ENCODE measurements at places on chromosomes 6 and 20. TPM values are rescaled to one million over a fixed set of nuclear protein-coding genes. Genes with fewer than 3 reads are reported as not detected.

The EPHA7 gene
- 8.7 TPM for total RNA-seq

The CRISP2 gene
- total RNA-seq = 22.7 TPM

- H3K36me3 ChIP-seq = no peaks in the 10 kb centered on the region
- peak overlapping the region; percentile 36 for H3K27ac ChIP-seq
- no peaks in the 10 kb centered on the region for H3K27me3 ChIP-seq
- DNase-seq = peak; percentile 57
- peaks cover 4% of the 10 kb centered on the region for H3K4me1 ChIP-seq
- no peak overlapping the region for H3K4me3 ChIP-seq
Observed at GRCh38 chr6:44661221-44662008, 273.9 kb downstream of the CDC5L start.

The COL9A1 gene
- total RNA-seq = 9.4 TPM

DNA sequence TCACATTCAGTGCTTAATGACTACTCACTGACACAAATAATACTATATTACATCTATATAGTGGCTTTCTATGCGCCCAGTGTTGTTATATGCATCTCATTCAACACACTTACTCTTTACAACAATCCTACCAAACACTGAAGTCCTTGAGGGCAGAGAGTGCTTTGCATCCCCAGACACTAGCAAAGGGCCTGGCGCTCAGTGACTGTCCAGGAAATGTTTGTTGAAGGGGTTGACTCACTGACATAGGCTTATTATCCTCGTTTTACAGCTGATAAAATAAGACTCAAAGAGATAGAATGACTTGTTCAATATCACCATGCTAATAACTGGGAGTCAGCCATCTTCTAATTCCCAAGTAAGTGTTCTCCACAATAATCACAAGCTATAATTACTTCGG, 163.3 kb downstream of the ARHGAP18 start:
- H3K4me3 ChIP-seq = no peak overlapping the region
- H3K27ac ChIP-seq = no peak overlapping the region
- no peaks in the 10 kb centered on the region for H3K36me3 ChIP-seq
- no peaks in the 10 kb centered on the region for H3K4me1 ChIP-seq

The ENPP3 gene
- total RNA-seq = 2.2 TPM

The SCUBE3 gene
- total RNA-seq = 2.0 TPM

GRCh38 chr6:33161354-33162331, 30.6 kb downstream of the COL11A2 start:
- H3K36me3 ChIP-seq = no peaks in the 10 kb centered on the region
- H3K4me1 ChIP-seq = no peaks in the 10 kb centered on the region
- H3K27me3 ChIP-seq = no peaks in the 10 kb centered on the region
- peak; percentile 46 for DNase-seq

The SLC22A7 gene
- total RNA-seq = not detected

DNA sequence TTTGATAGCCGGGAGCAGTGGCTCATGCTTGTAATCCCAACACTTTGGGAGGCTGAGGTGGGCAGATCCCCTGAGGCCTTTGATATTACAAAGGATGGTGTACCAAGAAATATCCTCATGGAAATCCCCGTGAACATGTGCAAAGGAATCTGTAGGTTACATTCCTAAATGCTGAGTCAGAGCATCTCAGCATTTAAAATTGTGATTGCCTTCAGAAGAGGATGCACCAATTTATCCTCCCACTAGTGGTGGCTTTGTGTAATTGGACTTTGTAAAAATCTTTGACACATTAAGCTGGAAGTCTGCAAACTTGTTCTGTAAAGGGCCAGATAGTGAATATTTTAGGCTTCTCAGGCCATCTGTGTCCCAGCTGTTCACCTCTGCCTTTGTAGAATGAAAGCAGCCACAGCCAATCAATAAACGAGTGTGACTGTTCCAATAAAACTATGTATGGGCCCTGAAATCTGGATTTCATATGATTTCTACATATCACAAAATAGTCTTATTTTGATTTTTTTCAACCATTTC, 11.8 kb downstream of the TMEM14B start:
- no peaks in the 10 kb centered on the region for H3K4me1 ChIP-seq
- no peaks in the 10 kb centered on the region for H3K36me3 ChIP-seq
- H3K27me3 ChIP-seq = no peaks in the 10 kb centered on the region
- H3K27ac ChIP-seq = no peak overlapping the region

- DNase-seq = no peak
- H3K36me3 ChIP-seq = no peaks in the 10 kb centered on the region
- no peak overlapping the region for H3K27ac ChIP-seq
- H3K27me3 ChIP-seq = no peaks in the 10 kb centered on the region
- H3K4me1 ChIP-seq = no peaks in the 10 kb centered on the region
- no peak overlapping the region for H3K4me3 ChIP-seq
Observed at GRCh38 chr6:42522942-42523814, 40.7 kb upstream of the UBR2 start.

- no peak within 1 kb of the TSS for H3K4me3 ChIP-seq
- peak within 1 kb of the TSS; percentile 4 for H3K27ac ChIP-seq
- no peaks in the 10 kb centered on the region for H3K4me1 ChIP-seq
Observed at GRCh38 chr6:33073431-33073871, at the start of gene HLA-DPA1. TSS of gene HLA-DPA1 (minus strand) at chr6:33073649.

The PGBD1 gene
- 4.2 TPM for total RNA-seq

The C20orf141 gene
- 4.4 TPM for total RNA-seq

DNA sequence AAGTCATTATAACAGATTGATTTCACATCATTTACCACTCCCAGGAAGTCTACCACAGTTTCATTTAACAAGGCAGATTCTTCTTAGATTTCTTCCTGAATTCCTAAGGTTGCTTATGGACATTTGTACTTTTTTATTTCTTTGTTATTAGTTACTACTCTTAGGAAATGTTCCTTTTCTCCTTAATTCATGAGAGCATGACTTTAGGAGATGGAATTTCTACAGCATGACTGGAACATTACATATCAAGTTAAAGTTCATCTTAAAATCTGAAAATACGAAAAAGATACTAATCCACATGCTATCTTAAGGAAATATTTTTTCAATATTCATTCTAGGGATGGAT, 22.3 kb downstream of the CNKSR3 start:
- no peaks in the 10 kb centered on the region for H3K27me3 ChIP-seq
- no peak overlapping the region for H3K4me3 ChIP-seq
- DNase-seq = no peak
- no peak overlapping the region for H3K27ac ChIP-seq
- H3K4me1 ChIP-seq = peaks cover 6% of the 10 kb centered on the region

The MLN gene
- not detected for total RNA-seq

DNA sequence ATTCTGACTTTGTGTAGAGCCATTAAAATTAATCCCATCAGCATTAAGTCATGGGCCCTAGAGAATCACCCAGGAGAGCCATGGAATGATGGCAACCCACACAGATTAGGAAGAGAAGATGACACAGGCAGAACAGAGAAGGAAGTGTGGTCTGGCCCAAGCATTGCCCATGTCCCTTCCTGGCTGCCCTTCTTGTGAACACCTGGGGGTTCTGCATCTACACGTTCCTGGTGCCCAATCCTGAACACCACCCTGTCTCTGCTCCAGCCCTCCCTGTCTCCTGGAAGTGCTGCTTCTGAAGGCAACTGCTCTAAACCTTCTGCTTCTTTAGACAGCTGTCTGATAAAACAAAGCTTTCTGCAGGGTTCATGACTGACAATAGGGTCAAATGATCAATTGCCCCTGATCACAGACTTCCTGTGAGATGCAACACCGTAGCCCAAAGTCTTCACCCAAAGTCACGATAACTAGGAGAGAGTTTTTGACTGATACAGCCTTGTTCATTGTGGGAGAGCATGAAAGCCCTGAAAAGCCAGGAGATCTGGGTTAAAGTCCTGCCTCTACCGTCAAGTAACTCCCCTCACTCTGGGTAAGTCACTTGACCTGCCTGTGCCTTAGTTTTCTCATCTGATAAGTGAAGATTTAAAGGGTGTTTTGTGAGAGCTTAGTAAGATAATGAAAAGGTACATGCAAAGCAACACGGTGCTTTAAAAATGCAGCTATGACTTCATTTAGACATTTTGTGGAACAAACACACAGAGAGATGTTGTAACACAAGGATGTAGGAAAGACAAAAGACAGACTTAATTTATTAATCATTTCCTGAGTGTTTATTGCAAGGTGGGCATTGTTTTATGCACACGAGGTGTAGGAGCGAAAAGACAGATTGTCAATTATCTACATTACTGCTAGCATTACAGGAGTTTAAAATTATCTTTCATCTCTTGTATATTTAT, 291.2 kb upstream of the STXBP5 start:
- H3K4me1 ChIP-seq = no peaks in the 10 kb centered on the region
- H3K27me3 ChIP-seq = no peaks in the 10 kb centered on the region
- no peak overlapping the region for H3K4me3 ChIP-seq
- H3K27ac ChIP-seq = no peak overlapping the region
- H3K36me3 ChIP-seq = no peaks in the 10 kb centered on the region

GRCh38 chr6:41428336-41428995, 93.1 kb downstream of the NCR2 start:
- H3K4me3 ChIP-seq = peak overlapping the region; percentile 43
- peak overlapping the region; percentile 86 for H3K27ac ChIP-seq
- peaks cover 8% of the 10 kb centered on the region for H3K4me1 ChIP-seq
- H3K27me3 ChIP-seq = no peaks in the 10 kb centered on the region
- no peaks in the 10 kb centered on the region for H3K36me3 ChIP-seq

DNA sequence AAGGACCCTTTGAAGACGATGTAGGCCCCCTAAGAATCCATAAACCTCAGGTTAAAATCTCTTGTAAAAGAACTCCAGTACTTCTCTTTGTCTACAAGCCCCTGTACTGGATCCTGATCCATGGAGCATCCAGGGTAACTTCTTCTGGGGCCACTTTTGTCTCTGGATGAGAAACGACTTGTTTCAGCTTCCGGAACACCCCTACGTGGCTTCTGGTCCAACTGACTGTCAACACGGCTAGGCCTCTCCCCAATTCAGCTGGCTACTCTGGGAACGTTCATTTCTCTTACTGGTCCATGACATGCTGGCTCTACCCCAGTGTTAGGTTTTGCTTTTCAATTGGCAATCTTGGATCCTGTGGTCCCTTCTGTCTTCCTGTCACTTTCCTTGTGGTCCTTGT, 198.0 kb downstream of the BACH2 start:
- H3K27me3 ChIP-seq = no peaks in the 10 kb centered on the region
- no peak for DNase-seq
- H3K27ac ChIP-seq = peak overlapping the region; percentile 48

DNA sequence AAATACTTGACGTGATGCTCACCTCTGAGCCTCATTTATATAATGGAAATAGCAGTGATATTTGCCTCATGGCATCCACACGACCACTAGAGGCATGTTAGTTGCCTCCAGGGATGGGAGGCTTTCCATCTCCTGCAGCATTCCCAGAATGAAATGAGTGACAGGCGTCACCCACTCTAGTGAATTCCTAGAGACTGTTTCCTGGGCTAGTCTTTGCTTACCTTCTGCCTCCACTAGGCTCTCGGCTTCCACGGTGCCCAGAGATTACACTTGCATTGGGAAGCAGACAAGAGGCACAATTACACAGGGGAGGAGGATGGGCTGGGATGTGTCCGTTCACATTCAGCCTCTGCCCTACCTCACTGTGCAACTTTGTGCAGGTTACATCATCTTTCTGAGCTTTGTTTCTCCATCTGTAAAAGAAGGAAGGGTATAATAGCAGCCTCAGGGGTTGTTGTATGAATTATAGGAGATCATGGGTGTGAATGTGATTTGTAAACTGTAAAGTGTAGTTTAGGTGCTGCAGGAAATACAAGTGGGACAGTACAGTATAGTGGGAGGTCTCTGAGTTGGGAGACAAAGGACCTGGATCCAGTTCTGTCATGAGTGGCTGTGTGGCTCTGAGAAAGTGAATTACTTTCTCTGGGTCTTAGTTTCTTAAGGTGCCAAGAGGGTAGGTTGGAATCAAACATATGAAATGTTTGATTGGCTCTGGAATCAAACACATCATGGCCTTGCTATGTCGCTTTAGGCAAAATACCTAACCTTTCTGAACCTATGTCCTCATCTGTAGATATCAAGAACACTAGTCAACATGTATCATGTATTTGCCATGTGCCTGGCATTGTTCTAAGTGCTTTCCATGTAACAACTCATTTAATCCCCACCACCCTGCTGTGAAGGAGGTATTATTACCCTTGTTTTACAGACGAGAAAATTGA, 3.6 kb upstream of the VSTM2L start:
- no peaks in the 10 kb centered on the region for H3K36me3 ChIP-seq
- peaks cover 4% of the 10 kb centered on the region for H3K4me1 ChIP-seq
- H3K27me3 ChIP-seq = no peaks in the 10 kb centered on the region

The OR2H1 gene
- total RNA-seq = 1.1 TPM

The SLC17A2 gene
- not detected for total RNA-seq

DNA sequence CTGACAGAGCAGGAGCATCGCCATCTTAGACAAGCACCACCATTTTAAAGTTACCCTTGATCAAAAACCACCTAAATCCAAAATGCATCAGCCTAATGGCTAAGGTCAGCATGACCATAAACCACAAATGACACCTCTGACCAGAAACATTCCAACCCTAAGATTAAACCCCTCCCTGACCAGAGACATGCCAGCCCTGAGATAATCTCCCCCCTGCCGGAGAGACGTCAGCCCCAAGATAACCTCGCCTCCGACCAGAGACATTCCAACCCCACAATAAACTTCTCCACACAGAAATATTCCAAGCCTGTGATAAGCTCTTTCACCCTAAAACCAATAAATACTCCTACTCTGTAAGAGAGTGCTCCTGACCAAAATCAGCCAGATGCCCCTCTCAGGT, 53.5 kb downstream of the PXDC1 start:
- no peak overlapping the region for H3K4me3 ChIP-seq
- H3K4me1 ChIP-seq = no peaks in the 10 kb centered on the region
- no peaks in the 10 kb centered on the region for H3K27me3 ChIP-seq
- no peak overlapping the region for H3K27ac ChIP-seq
- no peak for DNase-seq
- no peaks in the 10 kb centered on the region for H3K36me3 ChIP-seq

GRCh38 chr6:63930848-63931247, 295.2 kb downstream of the PHF3 start:
- DNase-seq = no peak
- H3K4me3 ChIP-seq = no peak overlapping the region
- H3K36me3 ChIP-seq = no peaks in the 10 kb centered on the region
- H3K27me3 ChIP-seq = no peaks in the 10 kb centered on the region
- H3K27ac ChIP-seq = no peak overlapping the region

GRCh38 chr6:132247381-132248159, 153.7 kb downstream of the MOXD1 start:
- H3K36me3 ChIP-seq = no peaks in the 10 kb centered on the region
- no peak for DNase-seq
- peak overlapping the region; percentile 13 for H3K27ac ChIP-seq
- H3K4me1 ChIP-seq = no peaks in the 10 kb centered on the region

DNA sequence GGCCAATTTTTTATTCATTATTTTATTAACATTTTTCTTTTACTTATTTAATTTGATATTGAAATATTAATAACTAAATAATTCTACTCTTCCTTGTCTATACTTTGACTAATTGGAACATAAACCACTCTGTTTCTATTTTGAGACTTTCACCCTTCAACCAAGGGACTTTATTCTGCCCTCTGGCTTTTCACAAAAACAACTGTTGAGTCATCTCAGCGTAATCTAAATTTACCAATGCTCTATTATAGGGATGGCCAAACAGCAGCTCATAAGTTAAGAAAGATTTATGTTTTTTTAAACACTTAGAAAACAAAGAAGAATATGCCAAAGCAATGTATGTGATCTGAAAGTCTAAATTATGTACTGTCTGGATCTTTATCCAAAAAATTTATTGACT, 46.7 kb downstream of the DOP1A start:
- H3K4me1 ChIP-seq = no peaks in the 10 kb centered on the region
- no peak for DNase-seq
- no peaks in the 10 kb centered on the region for H3K36me3 ChIP-seq
- H3K27ac ChIP-seq = no peak overlapping the region
- no peaks in the 10 kb centered on the region for H3K27me3 ChIP-seq
- no peak overlapping the region for H3K4me3 ChIP-seq

The POU5F1 gene
- 21.5 TPM for total RNA-seq
